ENCODE measurements at places on chromosomes 5 and 9. TPM values are rescaled to one million over a fixed set of nuclear protein-coding genes. Genes with fewer than 3 reads are reported as not detected.

SPINK7 gene
- not detected for total RNA-seq

PLK2 gene
- total RNA-seq, result 384 TPM

- DNase-seq, result no peak
These were observed 62.3 kb upstream of the ZFR start for GRCh38 chr5:32506799-32507198.

DNA sequence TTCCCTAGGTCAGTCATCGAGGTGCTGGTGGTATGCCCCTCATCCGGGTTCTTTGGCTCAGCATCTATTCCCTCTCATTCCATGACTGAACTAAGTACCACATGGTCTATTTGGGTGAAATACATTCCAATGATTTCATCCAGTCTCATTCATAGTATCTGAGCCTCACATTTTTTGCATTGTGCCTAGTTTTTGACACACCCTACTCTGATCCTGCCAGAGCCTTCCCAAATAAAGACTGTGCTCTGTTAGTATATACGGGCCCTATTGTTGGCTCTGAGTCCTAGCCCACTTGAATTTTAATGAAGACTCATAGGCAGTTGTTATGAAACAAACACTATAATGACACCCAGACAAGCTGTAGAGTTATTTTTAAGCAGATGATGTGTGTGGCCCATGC, 740.7 kb downstream of the CETN3 start:
- no peak for DNase-seq

DNA sequence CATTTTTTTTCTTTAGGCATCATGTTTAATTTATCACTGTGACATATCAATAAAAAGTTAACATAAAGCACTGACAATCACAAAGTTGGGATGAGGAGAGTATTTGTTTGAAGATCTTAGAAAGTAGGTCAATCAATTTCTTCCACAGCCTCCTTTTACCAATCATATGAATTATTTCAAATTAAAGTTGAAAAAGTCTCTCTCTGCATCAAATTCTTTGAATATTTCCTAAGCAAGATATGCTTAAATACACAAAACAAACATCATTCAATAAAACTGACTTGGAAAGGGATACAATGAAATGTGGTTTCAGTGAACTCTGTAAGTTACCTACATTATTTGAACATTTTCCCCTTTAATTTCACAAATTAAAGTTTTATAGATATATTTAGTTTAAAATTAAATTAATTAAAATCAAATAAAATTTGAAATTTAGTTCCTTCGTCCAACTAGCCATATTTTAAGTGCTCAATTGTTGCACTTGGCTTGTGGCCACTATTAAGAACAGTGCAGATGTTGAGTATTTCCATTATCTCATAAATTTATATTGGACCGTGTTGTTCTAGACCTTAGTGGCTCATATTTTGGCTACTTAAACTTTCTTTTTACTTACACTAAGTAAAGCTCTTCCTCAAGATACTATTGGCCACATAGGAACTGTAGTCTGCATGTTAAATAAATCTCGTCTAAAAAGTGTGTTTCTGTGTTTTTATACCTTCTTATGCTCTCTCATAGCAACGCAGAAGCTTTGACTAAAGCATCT, 949.7 kb upstream of the NUDT12 start:
- no peak for DNase-seq

- DNase-seq, result no peak
These were observed 18.7 kb downstream of the SPRY4 start for GRCh38 chr5:142306077-142306502.

DNA sequence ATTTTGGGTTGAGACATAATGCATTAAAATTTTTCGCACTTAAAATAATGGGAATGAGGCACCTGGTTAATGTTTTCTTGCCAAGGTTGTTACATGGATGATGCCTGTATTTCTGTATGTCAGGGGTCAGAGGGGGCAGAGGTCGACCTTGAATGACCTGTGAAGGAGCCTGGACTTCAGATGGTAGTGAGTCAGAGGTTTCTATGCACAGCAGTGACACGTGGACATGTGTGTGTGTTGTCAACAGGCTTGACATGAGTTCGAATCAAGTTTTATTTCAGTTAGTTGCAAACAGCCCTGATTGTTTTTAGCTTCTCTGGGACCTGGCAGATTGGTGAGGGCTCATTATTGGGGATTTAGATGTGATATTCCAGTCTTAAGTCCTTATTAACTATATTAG, 3.6 kb downstream of the IL5 start:
- no peak for DNase-seq

DNA sequence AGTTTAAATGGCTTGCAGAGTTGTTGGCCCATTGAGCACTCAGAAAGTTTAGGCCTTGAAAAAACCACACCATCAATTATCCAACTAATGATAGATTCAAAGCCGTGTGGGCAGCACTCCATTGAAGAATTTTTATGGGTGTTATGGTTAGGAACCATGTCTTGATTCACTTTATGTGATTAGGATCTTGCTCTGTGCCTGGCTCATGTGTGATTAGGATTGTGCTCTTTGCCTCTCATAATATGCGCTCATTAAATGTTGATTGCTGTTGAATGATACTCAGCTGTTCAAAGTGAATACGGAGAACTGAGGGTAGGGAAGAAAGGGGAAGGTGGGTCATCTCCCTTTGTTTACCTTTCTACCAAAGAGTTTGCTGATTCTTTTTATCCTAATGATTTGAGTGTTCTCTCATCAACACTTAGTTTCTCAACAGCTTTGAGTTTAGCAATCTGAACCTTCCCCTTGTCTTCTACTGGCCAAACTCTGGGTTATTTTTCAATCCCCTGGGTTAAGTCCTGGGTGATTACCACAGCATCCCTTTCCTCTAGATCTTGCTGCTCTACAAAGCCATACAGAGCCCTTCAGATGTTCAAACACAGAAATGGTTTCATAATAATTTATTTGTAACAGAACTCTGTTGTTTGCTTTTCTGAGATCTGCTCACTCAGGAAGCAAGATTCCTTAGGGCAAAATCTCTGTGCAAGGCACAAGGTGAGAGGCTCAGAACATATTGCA, 668.8 kb upstream of the RGMB start:
- DNase-seq, result no peak

OTULINL gene
- 6.2 TPM for total RNA-seq

EQTN gene
- 0.73 TPM for total RNA-seq

- DNase-seq, result no peak
These were observed 211.3 kb downstream of the DCP2 start for GRCh38 chr5:113187906-113188305.

GRCh38 chr5:133818031-133818431, 150.4 kb downstream of the C5orf15 start:
- DNase-seq, result peak; percentile 24

GRCh38 chr9:137146527-137146918, 7.6 kb downstream of the GRIN1 start:
- no peak for DNase-seq

CATSPER3 gene
- 0.32 TPM for total RNA-seq

- DNase-seq, result no peak
These were observed 736.7 kb upstream of the RIOK2 start for GRCh38 chr5:97919719-97920118.

DNA sequence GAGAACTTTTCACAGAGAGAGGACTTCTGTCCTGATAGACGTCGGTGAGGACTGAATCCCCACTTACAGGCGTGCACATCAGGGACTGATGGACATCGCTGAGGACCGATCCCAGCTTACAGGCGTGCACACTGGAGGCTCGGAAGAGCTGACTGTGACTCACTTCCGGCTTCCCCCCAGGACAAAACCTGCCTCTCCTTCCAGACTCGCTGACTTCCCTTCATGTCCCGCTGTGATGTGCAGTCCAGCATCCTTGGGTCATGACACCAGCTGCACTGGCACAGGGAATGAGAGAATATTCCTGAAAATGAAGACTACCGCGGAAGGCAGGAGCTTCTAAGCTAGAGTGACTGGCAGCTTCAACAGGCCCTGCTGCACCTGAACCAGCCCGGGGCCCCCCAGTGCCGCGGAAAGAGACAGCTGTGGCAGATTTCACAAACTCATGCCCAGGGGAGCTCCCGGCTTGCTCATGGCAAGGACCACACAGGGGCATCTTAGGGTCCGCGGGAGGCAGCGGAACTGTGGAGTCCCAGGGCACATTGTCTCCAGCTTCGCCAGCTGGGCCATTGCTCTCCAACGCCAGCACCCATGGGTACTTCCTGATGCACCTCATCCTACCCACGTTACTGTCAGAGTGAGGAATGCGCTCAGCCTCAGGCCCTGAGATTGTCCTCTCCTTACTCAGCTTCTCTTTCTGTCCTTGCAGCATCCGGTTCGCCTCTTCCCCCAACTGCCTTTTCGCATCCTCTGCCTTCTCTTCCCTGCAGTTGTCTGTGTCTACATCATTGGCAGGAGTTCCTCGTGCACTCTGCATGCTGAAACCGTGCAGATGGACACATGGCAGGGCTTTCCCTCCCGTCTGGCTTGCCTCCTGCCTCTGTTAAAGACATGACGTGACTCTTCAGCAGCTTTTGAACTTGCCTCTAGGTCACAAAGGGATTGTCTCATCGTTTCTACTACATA, 29.5 kb downstream of the SURF6 start:
- DNase-seq, result no peak

PTGES gene
- total RNA-seq, result 25.3 TPM

GRCh38 chr9:101162231-101162630, 133.7 kb downstream of the PLPPR1 start:
- DNase-seq, result no peak

DNA sequence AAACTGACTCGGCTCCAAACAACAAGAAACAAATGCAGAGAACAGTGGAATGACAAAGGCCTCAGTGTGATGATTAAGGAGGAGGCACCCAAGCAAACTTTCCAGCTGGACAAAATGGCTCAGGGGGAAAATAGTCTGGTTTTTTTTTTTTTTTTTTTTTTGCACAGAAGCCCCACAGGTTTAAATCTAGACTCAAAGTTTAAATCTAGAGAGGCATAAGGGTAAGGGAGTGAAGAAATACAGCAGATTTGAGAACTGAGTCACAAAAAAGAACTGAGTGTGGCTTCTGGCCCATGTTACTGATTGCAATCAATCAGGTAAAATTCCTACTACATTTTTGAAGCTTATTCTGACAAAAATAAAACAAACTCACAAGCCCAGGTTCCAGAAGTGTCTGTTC, 12.3 kb downstream of the BOD1 start:
- DNase-seq, result no peak

- DNase-seq, result peak; percentile 54
These were observed 309.6 kb downstream of the EPB41L4A start for GRCh38 chr5:112109331-112110007.

DNA sequence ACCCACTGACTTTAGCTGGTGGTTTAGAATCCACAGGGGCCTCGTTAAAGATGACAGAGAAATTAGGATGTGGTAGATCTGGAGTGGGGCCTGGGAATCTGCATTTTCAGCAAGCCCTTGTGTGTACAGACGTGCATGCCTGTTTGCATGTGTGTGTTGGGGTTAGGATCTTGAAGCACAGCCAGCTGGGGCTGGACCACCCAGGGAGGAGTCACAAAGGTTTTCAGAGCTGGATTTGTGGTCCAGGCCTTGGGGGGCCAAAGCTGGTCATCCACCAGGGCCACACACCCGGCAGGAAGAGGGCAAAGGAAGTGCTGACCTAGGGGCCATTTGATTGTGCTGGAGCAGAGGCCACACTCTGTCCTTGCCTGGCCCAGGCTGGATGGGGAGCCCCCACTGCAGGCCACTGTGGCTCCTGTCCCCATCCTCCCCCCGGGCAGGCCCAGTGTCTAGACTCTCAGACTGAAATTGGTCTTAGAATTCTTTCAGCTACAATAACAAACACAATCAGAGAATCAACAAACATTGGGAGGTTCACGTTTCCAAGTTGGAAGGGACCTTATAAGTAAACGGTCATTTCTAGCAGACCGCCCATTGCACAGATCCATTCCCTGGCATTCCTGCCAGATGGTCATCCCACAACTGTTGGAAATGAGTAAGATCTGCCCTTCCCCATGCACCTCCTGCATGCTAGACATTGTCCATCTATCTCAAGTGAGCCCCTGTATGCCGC, 10.3 kb downstream of the CDX1 start:
- no peak for DNase-seq

GRCh38 chr5:73861313-73861988, 235.5 kb downstream of the ARHGEF28 start:
- DNase-seq, result no peak

GRCh38 chr5:95526871-95527270, 27.9 kb downstream of the SKIC3 start:
- no peak for DNase-seq

GRCh38 chr5:69129413-69129812, 35.6 kb downstream of the SLC30A5 start:
- DNase-seq, result no peak

GRCh38 chr5:111385970-111386831, 126.1 kb downstream of the STARD4 start:
- DNase-seq, result no peak

DNA sequence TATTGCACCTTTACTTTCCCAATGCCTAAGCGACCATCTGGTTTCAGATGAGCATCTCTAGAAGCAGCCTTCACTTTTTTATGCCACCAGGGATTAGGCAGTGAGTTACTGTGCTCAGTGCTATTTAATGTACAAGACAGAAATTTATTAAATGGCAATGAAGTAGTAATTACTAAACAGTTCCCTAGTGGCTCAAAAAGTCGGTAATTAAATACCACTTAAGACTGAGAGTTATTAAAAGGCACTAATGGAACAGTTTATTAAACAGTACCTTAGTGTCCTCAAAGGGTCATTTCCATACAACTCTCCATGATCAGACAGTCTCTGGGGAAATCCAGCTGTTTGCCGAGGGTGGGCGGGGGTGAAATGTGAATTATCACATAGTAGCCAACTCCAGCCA, 42.3 kb downstream of the LHFPL2 start:
- DNase-seq, result no peak

Measured in breast epithelium (tissue), 4 donors.